ENCODE measurements at places on chromosomes 5 and 9. TPM values are rescaled to one million over a fixed set of nuclear protein-coding genes. Genes with fewer than 3 reads are reported as not detected.

Gene F2R
- 240 TPM for total RNA-seq

Gene DRD1
- 0.99 TPM for total RNA-seq

Gene IL31RA
- total RNA-seq = 6.6 TPM

Gene ABO
- total RNA-seq = 0.21 TPM

Gene SETX
- 78.5 TPM for total RNA-seq

DNA sequence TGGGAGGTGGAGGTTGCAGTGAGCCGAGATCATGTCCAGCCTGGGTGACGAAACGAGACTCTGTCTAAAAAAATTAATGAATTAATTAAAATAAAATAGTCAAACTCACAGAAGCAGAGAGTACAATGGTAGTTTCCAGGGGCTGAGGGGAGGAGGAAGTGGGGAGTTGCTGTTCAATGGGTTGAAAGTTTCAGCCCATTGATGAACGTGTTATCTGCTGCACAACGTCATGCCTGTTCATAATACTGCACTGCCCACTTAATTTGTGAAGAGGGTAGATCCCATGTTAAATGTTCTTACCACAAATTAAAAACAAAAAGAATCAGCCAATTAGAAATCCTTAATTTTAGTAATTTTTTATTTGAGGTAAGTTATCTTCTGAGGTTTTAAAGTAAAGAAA lies 16.4 kb upstream of the RUFY1 start:
- DNase-seq = no peak

DNA sequence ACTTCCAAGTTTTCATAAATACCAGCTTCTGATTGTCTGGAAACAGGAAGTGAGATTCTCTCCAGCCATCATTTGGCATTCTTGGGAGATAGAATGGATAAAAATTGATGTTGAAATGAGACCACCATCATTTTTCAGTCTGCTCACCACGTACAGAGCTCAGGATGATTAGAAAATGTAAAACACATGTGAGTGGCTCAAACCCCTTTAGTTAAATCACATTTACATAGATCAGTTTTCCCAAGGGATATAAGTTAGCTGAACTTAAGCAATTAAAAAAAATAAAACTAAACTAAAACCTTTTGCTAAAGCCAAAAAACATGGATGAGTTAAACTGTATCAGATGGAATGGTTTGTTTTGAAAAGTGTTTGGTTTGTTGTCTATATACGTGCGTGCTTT lies 37.1 kb upstream of the GDNF start:
- DNase-seq = no peak
